ENCODE measurements at places on chromosomes 4 and X.

DNA sequence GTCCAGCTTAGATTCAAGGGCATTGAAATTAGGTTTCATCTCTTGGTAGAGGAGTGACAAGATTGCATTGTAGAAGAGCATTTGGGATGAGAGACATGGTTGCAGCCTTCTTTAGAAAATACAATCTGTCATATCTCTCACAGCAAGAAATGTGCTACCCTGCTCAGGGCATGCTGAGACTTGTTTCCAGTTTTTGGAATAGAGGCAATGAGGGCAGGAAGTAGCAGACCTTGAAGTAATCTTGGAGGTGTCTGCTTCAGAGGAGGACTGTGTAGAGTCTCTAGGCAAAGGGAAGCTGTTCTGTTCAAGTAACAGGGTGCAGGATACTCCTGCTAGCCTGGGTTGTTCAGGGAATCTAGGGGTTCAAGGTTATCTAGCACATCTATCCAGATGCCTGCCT lies 116.1 kb upstream of the ZNF827 start:
- DNase-seq: no peak

- no peak for DNase-seq
Observed at GRCh38 chr4:168572002-168572401, 75.2 kb downstream of the PALLD start.

DNA sequence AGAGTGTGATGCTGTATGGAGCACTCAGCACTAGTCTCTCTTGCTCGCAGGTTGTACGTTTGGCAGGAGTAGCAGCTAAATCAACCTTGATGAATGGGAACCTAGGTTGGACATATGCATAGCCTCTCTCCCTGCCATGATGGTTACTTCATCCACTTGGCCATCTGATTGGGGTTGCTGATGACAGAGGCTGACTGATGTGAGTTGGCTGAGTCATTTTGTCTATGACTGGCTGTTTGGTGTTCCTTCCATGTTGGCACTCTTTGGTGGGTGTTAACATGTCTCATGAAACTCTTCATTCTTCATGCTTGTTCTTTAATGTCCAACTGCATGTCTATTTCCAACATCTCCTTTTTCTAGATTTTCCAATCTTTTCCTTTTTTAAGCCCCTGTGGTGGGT lies 31.6 kb upstream of the SPARCL1 start:
- no peak for DNase-seq

GRCh38 chrX:37378404-37378803 lies 29.2 kb downstream of the PRRG1 start:
- no peak for DNase-seq

DNA sequence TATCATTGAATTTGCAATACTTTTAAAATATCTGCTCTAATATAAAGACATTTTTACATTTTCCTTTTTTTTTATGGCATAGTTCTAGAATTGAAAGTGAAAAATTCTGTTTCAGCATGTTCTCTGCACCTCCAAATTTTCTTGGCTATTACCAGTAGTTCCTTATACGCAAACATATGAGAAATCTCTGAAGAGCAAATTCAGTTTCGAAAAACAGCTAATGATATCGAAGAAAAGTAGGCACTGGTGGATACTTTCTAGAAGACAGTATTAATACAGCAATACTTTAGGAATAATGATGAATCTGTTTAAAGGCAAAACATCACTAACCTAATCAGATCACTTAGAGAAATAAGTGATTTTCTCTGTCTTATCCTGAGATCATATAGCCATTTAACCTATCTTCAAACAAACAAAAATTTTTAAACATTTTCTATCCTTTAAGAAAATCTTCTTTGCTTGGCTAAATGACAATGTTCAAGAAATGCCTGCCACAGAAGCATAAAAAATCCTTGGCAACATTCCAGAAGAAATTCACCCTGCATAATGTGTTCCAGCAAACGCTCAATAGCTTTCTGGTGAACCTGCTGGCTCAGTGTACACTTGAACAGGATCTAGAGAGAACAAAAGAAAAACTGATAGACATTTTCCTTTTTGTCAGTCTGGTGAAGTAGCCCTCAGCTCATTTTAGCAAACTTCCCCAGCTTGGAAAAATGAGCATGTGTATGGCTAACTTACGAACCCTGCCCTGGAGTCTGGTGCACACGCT lies 51.2 kb upstream of the KLF3 start:
- no peak for DNase-seq

GRCh38 chr4:140989944-140990343 lies 143.3 kb downstream of the RNF150 start:
- DNase-seq: no peak

- DNase-seq: no peak
Observed at GRCh38 chr4:27129871-27130366, 269.3 kb downstream of the STIM2 start.

- peak; percentile 8 for DNase-seq
Observed at GRCh38 chr4:121900132-121900983, 30.1 kb upstream of the BBS7 start.

DNA sequence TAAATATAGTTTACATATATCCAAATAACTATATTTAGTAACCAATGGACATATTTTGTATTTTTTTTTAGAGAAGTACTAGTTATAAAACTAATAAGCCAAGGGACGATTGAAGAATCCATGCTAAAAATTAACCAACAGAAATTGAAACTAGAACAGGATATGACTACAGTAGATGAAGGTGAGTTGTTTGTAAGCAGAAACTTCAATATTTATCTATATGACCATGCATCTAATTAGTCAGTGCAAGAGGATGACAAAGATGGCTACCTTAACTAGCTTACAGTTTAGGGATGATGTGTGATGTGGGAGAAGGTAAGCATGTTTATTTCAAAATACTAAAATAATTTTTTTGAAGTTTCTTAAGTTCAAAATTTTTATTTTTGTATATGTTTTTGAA lies 57.7 kb downstream of the HPGDS start:
- no peak for DNase-seq
